DMS79 treated with DMSO at 0.1 percent for 48 hours (cell line): ENCODE measurements at places on chromosomes 16 and 17.

DNA sequence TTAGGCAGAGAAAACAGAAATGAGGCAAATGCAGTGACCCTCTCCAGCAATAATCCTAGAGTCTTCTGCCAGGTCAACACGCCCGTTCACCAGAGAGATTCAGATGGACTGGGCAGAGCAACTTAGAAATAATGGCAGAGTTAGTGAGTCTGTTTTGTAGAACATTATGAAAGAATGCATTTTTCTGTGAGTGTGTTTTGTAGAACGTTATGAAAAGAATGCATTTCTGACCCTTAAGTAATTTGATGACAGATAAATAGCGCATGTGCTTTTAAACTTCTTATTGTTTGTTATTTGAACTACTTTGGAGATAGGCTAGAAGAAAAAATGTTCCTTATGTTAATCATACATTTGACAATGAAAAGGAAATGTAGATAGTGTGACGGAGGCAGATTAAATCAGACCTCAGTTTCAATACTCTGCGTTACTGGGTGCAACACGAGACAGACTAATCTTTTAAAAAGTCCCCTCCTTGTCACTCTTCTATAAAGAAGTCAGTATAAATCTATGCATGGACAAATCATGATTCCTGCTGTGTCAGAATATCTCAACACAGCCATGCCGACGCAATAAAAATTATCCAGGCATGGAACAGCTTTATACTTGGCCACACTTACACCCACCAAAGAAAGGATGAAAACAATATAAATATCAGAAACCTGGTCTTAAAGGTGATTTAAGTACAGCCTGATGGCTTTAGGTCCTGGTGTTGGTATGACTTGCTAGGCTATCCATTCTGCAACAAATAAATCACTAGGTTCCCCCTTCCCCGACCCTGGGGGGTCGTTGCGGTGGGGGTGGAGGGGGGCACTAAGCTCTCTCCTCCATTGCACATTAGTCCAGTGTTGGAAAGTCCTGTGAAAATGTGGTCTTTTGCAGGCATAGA lies 47.8 kb downstream of the MARCHF10 start:
- no peak for DNase-seq

DNA sequence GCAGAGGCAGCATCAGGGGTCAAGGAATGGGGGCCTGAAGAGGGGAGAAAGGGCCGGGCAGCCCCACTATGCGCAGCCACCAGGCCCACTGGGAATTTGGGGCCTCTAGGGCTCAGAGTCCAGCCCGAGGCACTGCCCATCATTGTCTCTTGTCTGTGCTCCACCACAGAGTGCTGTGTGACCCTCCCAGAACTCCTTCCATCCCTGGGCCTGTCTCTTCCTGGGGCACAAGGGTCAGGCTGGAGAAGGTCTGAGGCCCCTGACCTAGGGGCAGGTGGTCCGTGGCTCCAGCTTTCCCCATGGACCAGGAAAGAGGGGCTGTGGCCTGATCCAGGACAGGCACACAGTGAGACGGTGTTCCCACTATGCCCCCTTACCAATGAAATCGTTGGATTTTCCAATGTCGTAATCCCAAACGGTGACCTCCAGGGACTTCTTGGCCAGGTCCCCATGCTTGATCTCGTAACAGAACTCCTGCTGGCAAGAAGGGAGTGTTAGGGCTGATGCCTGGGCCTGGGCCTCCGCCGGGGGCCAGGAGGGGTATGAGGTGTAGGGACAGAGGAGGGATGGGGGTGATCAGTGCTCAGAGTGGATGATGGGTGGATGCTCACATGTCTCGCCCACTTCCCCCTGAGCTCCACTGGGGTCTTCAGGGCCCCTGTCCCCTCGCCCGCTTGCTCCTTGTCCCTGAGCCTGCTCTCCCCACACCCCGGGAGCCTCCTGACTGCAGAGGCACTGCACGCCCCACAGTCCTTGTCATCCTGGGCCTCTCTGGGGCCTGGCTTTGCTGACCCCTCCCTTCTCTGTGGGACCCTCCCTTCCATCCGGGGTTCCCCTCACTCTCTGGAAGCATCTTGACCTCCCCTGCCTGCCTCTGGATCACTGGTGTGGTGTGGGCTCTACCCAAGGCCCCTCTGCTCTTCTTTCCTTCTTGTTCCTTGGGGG lies 10.7 kb downstream of the SCGB1C2 start:
- DNase-seq, result no peak

GRCh38 chr17:59558039-59558438 lies 7.4 kb upstream of the DHX40 start:
- DNase-seq, result no peak

- DNase-seq, result no peak
Measured at GRCh38 chr17:65547253-65547670, 14.2 kb downstream of the AXIN2 start.

- DNase-seq, result peak; percentile 45
Measured at GRCh38 chr17:68759343-68760140, 158.4 kb upstream of the FAM20A start.

GRCh38 chr16:46687486-46687885 lies 1.5 kb downstream of the VPS35 start:
- DNase-seq, result no peak

DNA sequence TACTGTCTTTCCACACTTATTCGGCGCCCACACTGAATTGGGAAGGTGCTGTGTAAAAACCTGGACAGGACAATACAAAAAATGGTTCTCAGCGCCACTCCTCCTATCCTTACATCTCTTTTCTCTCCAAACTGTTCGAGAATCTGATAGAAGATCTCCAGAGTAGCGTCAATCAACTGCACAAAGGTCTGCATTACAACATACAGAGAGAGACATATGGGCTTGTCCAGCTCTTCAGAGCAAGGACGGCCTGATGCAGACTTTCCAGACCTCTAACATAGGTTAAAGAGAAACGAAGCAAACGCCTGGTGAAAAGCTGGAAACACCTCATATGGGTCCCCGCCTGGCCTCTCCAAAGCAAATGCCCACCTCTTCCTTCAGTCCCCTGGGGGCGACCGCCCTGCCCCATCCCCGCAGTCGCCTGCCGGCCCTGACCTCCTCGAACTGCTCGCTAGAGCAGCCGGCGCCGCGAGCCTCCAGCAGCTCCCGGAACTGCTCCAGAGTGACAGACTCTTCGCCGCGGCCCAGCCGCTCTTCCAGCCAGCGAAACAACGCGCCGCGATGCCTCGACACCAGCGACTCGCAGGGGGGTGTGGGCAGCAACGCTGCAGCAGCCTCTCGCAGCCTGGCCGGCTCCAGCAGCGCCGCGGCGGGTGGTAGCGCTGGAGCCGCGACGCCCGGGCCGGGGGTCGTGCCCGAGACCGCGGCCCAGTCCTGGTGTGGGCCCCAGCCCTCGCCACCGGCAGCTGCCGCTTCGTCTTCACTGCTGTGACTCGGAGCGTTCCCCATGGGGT lies 526 bp downstream of the ZZEF1 start:
- DNase-seq, result no peak

GRCh38 chr17:45070001-45070400 lies 8.9 kb downstream of the NMT1 start:
- no peak for DNase-seq

DNA sequence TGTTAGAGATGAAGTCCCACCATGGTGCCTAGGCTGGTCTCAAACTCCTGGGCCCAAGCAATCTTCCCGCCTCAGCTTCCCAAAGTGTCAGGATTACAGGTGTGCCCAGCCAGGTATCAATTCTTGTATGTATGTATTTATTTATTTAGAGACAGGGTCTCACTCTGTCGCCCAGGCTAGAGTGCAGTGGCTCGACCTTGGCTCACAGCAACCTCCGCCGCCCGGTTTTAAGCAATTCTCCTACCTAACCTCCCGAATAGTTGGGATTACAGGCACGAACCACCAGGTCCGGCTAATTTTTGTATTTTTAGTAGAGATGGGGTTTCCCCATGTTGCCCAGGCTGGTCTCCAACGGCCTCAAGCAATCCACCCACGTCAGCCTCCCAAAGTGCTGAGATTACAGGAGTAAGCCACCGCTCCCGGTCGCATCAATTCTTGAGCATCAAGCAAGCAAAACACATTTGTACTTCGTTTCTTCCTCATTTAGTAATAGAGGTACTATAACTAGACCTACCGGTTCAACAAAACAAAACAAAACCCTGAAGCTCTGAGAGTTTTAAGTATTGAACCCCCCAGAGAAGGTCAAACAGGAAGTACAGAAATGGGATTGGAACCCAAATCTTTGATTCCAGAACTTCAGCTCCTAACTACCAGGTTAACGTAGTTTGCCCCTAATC lies 1.0 kb upstream of the ZNF500 start:
- no peak for DNase-seq

GRCh38 chr17:41474863-41475262 lies 6.1 kb downstream of the KRT35 start:
- DNase-seq, result no peak

GRCh38 chr17:57257195-57257894 lies 1.0 kb downstream of the MSI2 start:
- peak; percentile 37 for DNase-seq

DNA sequence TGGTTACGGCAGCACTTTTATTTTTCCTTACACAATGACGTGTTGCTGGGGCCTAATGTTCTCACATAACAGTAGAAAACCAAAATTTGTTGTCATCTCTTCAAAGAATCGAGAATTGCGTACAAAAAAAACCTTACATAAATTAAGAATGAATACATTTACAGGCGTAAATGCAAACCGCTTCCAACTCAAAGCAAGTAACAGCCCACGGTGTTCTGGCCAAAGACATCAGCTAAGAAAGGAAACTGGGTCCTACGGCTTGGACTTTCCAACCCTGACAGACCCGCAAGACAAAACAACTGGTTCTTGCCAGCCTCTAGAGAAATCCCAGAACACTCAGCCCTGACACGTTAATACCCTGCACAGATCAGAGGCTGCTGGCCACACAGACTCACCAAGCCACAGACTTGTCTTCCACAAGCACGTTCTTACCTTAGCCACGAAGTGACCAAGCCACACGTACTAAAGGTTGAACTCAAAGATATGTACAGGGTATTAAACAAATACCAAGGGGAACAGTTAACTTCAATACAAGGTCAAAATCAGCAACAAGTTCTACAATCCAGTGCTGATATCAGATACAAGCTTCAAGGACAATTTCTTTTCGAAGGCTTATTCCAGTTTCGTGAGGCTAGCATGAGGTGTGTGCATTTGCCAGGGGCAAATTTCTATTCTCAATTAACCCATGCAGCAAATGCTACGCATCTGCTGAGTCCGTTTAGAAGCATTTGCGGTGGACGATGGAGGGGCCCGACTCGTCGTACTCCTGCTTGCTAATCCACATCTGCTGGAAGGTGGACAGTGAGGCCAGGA lies 2.4 kb downstream of the ACTG1 start:
- no peak for DNase-seq

- DNase-seq, result no peak
Measured at GRCh38 chr16:20768121-20768520, 4.3 kb downstream of the ACSM3 start.

DNA sequence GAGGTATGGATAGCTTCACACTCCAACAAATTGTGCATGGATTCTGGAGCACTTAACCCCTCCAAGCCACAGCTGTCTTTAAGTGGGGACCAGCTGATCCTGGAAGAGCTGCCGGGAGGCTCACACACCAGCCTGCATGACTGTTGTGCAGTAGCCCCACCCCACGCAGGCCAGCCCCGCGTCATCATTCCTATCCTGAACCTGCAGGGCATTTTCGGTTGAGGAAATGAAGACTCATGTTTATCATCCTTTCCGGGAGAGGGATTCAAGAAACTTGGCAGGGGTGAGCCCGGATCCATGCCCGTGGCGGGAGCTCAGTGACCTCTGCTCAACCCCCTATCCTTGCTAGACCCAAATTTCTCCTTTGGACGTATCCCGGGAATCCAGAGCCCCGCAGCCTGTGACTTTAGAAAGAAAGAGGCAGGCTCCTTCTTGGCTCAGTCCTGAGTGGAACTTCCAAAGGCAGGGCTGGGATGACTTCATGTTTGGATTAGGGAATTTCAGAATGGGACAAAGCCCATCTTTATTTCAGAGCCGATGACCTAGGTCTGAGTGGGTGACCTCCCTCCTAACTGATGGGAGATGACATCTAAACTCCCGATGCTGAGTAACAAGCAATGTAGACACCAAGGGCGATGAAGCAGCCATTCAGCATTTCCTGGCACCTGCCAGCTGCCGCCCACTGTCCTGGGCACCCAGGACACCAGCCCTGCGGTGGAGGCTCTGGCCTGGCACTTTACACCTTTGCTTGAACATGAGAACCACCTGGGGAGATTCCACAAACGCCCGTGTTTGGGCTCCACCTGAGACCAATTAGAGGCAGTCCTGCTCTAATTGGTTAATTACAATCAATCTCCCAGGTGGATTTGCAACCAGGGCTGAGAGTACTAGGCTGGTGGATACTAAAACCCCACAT lies 43.3 kb upstream of the CMIP start:
- DNase-seq, result no peak

- peak; percentile 86 for DNase-seq
Measured at GRCh38 chr17:57902800-57903759, 52.1 kb downstream of the CUEDC1 start.

- DNase-seq, result no peak
Measured at GRCh38 chr16:20937736-20938135, 37.2 kb downstream of the LYRM1 start.

DNA sequence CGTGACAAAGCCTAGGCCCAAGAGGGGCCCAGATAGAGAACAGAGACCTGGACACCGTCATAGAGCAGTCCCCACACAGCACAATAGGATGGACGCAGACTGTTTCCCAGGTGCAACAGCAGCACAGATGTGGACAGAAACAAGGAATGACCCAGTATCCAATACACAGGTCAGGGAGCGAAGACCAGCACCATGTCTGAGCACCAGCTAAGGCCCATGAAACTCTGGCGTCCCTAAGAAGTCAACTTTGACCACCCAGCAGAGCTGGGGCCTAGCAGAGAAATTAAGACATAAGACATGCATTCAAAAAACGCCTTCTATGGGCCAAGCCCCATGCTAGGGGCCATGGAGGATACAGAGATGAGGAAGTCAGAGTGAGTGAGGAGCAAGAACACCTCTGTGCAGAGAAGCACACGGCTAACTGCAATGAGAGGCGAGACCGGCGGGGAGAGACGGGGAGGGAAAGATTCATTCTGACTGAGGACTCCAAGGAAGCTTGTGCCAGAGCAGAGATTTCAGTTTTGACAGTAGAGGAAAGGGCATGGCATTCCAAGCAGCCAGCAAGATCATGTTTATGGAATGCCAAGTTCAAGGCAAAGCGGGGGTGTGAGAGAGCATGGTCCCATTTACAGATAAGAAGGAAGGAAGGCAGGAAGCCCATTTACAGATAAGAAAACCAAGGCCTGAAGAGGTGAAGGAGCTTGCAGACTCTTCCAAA lies 50.8 kb downstream of the PITPNM3 start:
- no peak for DNase-seq

DNA sequence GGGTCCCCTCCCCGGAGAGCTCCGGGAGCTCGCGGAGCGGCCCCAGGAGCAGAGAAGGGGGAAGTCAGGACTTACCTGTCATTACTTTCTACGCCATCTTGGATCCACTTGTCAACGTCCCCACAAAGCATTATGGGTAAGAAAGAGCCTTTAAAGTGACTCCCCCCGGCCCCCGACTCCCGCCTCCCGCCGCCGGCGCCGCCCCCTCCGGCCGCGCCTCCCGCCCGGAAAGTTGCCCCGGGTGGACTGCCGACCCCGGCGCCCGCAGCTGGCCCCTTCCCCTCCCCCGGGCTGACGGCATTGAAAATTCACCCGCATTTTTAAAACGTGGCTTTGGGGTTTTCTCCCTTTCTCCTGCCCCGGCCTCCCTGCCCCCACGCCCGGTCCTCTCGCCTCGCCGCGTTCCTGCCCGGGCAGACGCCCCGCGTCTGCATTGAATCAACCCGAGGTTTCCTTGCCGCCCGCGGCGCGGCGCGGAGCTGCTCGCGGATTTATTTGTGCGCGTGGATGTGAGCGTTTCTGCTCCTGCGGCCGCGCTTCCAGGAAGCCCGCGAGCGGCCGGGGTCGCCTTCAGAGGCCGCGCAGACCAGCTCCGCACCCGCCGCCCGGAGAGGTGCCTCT lies at the start of gene HELZ:
Gene HELZ (minus strand): TSS at position 124 of the 621 bp plus-strand sequence. CDS start 26,392 bp downstream, outside the sequence.
- DNase-seq, result peak; percentile 51
